Heart left ventricle (tissue), 16 donors: ENCODE measurements at places on chromosomes 4 and X. TPM values are rescaled to one million over a fixed set of nuclear protein-coding genes. Genes with fewer than 3 reads are reported as not detected.

DNA sequence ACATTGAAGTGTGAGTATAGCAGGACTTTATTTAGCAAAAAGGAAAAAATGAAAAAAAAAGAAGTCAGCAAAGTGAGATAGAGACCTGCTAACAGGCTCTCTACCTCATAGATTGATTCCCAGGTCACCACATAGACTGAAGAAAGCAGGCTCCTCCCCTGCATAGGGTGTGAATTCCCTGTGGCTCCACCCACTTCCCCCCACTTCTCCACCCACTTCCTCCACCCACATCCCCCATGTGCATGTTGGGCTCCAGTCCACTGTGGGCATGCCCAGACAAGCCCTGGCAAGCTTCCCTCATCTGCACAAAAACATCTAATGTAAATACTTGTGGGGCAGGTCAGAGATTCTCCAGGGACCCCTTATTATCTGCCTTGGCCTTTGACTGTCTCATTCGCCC, 97.8 kb downstream of the TMEM47 start:
- DNase-seq = no peak

DNA sequence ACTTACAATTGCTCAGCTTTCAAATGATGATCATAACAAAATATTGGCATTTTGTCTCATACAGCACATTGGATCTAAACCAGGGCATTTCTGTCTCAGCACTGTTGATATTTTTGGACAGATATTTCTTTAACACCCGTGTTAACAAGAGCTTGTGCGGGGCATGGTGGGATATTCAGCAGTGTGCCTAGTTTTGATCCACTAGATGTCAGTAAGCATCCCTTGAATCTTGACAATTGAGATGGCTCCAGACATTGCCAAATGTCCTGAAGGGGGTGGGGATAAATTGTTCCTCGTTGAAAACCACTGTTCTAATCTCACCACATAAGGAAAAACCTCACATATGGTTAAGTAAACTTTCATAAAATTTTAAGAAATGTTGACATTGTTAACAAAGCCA, 806.3 kb downstream of the STIM2 start:
- no peak for DNase-seq

DNA sequence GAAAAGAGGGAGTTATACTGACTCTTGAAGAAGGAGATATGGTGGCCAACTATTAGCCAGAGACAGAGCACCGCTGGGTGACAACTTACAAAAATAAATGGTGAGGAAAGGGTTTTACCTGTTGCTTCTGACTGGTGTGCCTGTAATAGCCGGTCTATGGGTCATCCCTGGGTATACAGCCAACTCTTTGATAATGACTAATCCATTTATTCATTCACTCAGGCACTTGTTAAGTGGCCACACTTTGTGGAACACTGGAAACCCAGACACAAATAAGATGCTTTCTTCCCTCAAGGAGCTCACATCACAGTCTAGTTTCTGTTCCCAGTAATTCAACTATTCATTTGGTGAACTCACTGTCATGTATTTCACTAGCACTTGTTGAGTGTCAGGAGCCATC, 13.2 kb upstream of the CAPN6 start:
- no peak for DNase-seq

GRCh38 chrX:107850422-107850765, 24.7 kb downstream of the MID2 start:
- DNase-seq = no peak

TCEAL5 gene
- 0.52 TPM for total RNA-seq

DNA sequence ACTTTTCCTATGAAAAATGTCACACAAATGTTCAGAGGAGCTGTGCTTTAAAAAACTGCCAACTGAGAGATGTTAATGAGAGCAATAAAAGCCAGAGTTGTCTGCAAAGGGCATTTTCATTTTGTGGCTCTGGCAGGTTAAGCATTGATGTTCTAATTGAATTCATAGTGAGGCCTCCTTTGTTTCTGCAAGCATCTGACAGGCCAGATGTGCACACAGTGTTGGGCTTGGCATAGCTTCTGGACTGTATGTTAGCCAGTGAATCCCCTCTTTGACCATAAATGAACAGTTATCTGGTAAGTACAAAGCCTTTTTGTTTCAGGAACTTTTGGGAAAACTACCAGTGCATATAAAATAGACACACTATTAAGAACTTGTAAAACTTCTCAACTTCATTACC, 81.9 kb downstream of the JADE3 start:
- DNase-seq = no peak

VCX3A gene
- not detected for total RNA-seq

AMTN gene
- not detected for total RNA-seq

RNF150 gene
- total RNA-seq = 107 TPM

GRCh38 chrX:123909523-123909922, 49.7 kb downstream of the XIAP start:
- DNase-seq = no peak

DNA sequence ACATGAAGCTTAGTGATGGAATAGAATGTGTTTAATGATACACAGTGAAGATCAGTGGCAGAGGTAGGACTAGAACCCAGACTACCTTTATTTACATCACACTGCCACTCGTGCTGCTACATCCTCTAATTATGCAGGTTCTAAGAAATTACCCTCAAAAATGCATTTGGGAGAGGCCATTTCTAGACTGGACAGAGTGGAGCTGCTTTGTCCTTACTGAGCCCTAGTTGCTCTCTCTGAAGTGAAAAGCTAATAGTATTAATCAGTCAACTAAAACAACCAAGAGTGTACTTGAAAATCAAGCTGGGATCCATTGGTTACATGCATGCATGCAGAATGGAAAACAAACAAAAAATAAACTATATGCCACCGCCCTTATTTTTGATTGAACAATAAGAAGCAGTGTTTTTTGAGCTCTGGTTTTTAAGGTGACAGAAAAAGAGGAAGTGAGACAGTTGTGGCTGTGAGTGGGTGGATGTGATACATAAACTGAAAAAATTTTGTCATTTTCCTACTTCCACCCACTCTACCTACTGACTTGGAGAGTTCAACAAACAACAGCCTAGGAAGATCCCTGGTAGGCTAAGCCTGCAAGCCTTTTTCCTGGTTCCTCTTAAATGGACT, 6.8 kb upstream of the VSIG4 start:
- no peak for DNase-seq
